AG10803 (cell line): ENCODE measurements at places on chromosomes 1 and 21.

DNA sequence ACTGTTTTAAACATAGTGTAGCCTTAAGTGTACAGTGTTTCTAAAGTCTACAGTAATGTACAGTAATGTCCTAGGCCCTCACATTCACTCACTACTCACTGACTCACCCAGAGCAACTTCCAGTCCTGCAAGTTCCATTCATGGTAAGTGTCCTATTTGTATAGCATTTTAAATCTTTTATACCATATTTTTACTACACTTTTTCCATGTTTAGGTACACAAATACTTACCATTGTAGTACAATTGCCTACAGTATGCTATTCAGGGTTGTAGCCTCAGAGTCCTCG is 3.6 kb upstream of the S100A10 start:
- DNase-seq = no peak

DNA sequence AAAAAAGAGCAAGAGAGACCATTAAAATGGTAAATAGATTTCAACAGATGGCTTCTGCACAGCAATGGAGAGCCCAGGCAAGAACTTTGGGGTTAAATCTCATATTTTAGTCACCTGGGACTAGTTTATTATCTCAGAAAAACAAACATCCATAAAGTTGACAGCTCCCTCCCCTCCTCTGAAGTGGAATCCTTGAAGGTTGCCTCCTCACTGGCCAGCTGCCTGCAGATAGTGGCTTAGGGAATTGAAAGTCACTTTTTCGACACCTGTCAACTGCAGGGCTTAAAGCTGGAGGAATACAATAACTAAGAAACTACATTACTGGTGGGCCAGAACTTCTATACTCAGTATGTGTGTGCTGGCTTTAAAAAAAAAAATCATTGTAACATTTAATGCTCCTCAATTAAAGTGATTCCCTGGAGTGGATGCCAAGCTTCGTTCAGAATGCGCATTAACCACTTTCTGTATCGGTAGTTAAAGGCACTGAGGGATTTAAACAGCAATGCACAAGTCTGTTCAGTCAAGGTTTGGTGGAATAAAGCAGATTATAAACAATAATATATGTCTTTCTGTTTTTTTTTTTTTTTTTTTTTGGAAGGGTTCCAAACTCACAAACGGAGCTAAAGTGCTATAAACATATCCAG is 52.5 kb downstream of the LHX4 start:
- DNase-seq = no peak

- DNase-seq = peak; percentile 80
Observed at GRCh38 chr1:94063379-94063778, 57.6 kb downstream of the ABCA4 start.

- DNase-seq = peak; percentile 56
Observed at GRCh38 chr21:45478115-45478801, 64.0 kb downstream of the SLC19A1 start.

DNA sequence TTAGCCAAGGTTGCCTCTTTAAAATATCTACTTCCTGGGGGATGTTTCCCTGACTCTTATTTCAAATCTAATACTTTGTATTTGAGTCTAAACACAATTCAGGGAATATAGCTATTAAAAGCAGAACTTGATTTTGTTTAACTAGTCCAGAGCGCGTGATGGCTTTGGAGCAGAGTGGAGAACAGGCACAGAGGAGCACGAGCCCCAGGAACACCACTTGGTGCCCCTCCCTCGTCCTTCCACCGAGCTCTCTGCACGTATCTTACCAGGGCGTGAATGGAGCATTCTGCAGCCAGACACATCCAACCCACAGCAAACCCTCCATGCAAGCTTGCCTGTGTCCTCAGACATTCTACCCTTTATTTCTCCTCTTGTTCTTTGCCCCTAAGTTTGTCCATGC is 14.1 kb downstream of the KIF26B start:
- no peak for DNase-seq

DNA sequence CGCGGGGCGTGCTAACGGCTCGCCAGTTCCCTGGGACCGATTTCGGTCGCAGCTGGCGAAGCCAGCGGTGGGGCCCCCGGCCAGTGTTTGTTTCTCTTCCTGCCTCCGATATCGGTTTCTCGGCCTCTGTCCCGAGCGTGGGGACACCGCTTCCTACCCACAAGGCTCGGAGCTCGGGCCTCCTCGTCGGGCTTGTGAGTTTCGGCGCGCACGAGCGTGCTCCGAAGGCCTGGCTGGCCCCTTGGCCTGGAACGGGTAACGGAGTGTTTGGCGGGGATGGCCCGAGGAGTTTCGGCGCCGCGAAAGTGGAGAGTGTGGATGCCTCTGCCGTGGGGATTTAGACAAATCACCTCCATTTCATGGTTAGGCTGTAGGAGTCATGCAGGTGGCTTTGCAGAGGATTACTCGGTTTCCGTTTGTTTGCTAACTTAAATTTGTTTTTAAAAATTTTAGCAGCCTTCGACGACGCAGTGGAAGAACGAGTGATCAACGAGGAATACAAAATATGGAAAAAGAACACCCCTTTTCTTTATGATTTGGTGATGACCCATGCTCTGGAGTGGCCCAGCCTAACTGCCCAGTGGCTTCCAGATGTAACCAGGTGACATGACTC is 559 bp downstream of the RBBP4 start:
- no peak for DNase-seq

DNA sequence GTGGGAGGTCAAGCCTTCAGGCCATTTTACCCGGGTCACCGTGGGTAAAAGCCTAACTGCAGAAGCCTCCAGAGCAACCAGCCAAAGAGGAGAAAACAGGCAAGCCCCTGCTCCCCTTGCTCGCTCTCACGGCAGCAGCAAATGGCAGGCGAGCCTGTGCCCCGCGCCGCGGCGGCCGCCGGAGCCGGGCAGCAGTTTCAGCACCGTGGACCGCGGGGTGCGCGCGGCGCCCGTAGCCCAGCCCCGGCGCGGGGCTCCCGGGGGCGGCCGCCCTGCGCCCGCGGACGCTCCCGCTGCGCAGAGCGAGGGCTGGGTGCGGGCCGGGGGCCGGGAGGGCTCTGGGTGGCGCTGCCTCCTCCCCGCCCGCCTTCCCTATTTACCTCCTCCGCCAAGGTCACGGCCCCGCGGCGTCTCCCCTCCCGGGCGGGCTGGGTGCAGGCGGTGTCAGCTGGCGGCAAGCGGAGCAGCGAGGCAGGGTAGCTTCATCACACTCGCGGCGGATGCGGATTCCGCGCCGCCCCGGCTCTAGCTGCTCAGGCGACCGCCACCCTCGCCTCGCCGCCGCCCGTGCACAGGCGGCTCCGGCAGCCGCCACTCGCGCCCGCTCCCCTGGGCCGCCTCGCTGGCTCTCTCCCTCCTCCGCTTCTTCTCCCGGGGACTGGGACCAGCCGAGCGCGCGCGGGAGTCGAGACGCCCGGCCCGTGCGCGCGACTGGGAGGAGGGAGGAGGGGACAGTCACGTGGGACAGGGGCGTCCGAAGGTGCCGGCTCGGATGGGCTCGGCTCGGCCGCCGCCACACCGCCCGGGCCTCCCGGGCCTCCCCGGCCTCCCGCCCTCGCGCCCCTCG is at the start of gene RGS7:
Gene RGS7 (minus strand): TSS at position 687 of the 847 bp plus-strand sequence.
- peak; percentile 23 for DNase-seq
